ENCODE measurements at places on chromosomes 4 and X. TPM values are rescaled to one million over a fixed set of nuclear protein-coding genes. Genes with fewer than 3 reads are reported as not detected.

The MAGEA2 gene
- total RNA-seq = not detected

The HSFX3 gene
- total RNA-seq = not detected

GRCh38 chr4:25563071-25563564, 92.5 kb upstream of the SLC34A2 start:
- DNase-seq = no peak

- no peak for DNase-seq
Measured at GRCh38 chr4:39061457-39061856, 575 bp upstream of the KLHL5 start.

The FAT1 gene
- total RNA-seq = 0.03 TPM

Measured in activated CD4-positive, alpha-beta memory T cell treated with anti-CD3 and anti-CD28 coated beads, Interleukin-2, amount 10 ng/mL, durations not matched to agents 7 days and 5 days (primary cell).